GM20000 (cell line): ENCODE measurements at places on chromosomes 13 and 19.

DNA sequence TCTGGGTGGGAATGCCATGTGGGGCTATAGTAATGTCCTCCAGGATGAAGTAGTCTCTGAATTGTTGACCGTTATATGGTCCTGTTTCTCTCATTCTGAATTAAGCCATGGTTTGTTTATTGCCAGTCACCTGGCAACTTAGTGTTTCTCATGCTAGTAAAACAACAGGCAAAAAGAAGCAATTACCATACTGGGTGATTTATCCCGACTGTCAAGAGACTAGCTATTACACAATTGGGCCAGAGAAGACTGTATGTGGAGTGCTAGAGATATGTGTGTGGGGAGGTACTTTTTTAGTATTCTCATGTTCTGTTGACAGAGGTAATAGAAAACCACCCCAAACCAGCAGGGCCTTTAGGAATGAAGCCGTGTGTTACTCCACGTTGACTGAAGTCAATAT lies 258.2 kb downstream of the TDRD3 start:
- DNase-seq, result no peak

GRCh38 chr13:39676315-39676876 lies 20.9 kb downstream of the COG6 start:
- peak; percentile 5 for DNase-seq

DNA sequence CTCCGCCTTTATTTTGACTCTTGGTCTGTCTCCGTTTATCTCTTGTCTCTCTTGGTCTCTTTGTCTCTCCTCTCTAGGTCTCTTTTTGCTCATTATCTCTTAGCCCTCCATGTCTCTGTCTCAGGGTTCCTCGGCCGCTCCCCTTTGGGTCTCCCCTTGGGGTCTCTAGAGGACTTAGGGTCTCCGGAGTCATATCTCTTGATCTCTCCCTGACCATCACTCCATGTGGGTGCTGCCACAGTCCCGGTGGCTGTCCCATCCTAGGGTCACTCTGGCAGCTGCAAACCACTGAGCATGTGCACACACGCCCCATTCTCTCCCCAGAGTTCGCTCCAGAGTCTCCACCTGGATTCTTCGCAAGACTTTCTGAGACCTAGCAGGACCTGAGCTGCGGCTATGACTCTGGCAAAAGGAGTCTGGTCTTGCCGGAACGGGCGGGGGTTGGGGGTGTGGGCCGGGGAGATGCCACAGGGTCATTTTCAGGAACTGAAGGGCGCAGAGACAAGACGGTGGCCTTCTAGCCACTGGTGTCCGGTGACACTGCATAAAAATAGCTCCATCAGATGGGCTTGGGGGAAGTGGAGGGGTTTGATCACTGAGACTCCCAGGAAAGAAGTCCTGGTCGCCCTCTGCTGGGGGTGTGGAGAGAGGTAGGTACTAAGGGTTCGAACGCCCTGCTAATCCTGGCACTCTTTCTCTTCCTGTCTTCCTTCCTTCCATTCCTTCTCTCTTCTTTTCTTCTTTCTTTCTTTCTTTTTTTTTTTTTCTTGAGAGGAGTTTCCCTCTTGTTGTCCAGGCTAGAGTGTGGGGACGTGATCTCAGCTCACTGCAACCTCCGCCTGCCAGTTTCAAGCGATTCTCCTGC lies 1.2 kb upstream of the KCNA7 start:
- DNase-seq, result peak; percentile 41

- no peak for DNase-seq
Measured at GRCh38 chr13:24261566-24261965, 47.8 kb upstream of the C1QTNF9 start.

- DNase-seq, result peak; percentile 16
Measured at GRCh38 chr19:45554481-45554880, 30.1 kb downstream of the OPA3 start.

DNA sequence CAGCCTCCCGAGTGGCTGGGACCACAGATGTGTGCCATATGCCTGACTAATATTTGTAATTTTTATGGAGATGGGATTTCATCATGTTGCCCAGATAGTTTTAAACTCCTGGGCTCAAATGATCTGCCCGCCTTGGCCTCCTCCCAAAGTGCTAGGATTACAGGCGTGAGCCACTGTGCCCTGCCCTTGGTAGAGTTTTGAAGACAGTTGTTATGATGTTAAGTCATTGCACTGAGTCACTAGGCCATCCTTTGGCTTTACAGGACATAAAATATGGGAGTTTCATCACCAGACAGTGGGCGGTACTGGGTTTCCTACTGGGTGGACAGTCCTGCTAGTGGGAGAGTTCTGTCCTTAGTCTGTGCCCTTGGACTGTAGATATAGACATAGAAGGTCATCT lies 282.5 kb downstream of the ATP8A2 start:
- no peak for DNase-seq

- no peak for DNase-seq
Measured at GRCh38 chr13:86193281-86193680, 394.1 kb upstream of the SLITRK6 start.

DNA sequence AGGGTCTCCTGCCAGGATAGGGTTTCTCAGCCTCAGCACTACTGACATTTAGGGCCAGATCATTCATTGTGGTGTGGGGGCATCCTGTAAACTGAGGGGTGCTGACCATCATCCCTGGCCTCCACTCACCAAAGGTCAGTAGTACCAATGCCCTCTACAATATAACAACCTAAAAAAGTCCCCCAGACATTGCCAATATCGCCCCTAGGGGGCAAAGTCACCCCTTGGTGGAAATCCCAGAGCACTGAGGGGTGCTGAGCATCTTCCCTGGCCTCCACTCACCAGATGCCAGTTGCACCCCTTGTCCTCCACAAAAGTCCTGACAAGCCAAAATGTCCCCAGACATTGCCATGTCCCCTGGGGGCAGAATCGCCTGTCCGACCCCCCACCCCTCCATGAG lies 21.6 kb downstream of the CPAMD8 start:
- DNase-seq, result no peak

DNA sequence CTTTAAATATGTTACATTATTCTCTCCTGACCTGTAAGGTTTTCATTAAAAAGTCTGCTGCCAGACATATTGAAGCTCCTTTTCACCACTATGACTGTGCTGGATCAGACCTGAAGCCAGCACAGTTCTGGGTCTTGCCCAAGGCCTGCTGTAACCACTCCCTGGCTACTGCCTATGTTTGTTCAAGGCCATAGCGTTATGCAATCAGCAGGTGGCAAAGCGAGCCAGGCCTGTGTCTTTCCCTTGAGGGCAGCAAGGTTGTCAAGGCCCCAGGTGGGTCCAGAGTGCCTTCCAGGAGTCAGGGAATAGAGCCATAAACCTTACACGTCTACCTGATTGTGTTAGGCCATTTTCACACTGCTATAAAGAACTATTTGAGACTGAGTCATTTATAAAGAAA lies 496.8 kb upstream of the PCDH9 start:
- DNase-seq, result no peak

- DNase-seq, result no peak
Measured at GRCh38 chr19:23904406-23904805, 10.3 kb upstream of the ZNF726 start.

DNA sequence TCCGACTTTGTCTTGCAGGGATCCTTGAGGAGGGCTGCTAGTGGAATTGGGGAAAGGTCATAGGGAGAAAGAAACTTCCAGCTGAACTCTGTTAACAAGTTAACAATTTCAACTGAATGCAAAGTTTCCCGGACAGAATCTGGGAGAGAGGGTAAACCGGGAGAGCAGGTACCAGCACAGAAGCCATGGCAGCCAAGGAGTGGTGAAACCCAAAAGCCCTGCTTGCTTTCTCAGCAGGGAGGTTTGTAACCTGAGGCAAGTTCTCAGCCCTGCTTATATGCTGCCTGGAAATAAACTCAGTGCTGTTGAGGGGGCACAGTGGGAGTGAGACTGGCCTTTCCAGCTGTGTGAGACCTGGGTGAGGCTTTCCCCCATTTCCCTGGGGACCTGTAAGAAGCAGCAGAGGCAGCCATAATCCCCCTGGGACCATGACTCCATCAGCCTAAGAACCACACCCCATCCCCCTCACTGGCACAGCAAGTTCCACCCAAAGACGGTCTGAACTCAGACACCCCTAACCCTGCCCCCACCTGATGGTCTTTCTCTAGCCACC lies 84.0 kb downstream of the SUCLA2 start:
- no peak for DNase-seq

DNA sequence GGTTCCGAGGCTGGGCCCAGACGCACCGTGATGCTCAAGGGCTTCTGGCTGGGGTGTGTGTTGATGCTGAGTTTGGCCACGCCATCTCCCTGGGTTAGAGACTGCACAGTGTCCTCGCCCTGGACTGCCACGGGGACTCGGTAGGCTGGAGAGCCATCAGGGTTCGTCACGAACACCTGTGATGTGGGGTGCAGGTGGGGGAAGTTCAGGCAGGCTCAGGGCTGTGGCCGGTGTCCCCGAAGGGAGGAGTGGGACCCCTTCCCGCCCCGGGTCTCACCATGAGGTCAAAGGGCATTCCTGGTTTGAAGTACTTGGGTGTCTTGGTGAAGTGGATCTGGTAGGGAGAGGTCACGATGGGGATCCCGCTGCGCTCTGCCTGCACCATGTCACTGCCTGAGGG lies 8.2 kb downstream of the C3 start:
- DNase-seq, result no peak

- DNase-seq, result no peak
Measured at GRCh38 chr13:32824675-32825074, 191.5 kb upstream of the KL start.

DNA sequence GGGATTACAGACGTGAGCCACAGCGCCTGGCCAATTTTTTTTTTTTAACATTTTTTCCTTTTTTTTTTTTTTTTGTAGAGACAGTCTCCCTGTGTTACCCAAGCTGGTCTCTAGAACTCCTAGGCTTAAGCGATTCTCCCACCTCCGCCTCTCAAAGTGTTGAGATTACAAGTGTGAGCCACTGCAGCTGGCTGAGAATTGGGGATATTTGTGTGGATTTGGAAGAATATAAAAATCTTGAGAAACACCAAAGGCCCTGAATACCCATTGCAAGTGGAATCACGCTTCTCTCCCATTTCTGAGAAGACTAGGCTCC lies 79.9 kb upstream of the ABCC4 start:
- no peak for DNase-seq

DNA sequence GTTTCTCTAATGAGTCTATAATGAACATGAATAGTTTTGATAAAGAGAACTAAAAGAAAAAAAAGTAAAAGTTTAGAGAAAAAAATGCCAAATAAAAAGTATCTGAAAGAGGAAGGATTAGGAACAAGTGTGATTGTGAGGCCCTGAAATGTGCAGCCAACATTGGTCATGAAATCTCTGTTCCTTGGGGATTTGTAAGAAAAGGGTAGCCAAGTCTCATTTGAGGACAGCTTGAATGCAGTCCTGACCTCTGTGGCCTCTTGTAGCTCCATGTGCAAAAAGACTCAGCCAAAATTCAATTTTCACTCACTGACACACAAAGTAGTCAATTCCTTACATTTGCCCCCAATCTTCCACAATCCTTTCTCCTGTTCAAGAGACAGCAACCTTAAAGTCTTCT lies 167.9 kb downstream of the KLF12 start:
- no peak for DNase-seq

DNA sequence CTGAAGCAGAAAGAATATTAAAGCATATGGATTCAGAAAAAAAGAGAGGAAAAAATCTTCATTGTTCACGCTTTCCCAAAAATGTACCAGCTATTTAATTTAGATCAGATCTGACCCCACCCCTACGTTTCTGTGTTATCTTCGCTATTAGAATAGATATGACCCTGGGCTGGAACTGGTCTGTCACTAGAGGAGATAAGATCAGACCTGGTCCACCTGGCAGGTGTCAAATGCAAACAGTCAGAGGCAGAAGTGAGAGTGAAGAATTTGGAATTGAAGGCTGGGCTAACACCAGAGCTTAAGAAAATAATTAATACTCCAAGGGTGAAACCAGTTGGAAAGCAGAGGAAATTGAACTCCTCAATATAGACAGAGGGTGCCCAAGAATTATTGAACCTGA lies 30.0 kb upstream of the MBNL2 start:
- DNase-seq, result no peak

- DNase-seq, result no peak
Measured at GRCh38 chr13:98444381-98444780, 132.5 kb downstream of the STK24 start.

DNA sequence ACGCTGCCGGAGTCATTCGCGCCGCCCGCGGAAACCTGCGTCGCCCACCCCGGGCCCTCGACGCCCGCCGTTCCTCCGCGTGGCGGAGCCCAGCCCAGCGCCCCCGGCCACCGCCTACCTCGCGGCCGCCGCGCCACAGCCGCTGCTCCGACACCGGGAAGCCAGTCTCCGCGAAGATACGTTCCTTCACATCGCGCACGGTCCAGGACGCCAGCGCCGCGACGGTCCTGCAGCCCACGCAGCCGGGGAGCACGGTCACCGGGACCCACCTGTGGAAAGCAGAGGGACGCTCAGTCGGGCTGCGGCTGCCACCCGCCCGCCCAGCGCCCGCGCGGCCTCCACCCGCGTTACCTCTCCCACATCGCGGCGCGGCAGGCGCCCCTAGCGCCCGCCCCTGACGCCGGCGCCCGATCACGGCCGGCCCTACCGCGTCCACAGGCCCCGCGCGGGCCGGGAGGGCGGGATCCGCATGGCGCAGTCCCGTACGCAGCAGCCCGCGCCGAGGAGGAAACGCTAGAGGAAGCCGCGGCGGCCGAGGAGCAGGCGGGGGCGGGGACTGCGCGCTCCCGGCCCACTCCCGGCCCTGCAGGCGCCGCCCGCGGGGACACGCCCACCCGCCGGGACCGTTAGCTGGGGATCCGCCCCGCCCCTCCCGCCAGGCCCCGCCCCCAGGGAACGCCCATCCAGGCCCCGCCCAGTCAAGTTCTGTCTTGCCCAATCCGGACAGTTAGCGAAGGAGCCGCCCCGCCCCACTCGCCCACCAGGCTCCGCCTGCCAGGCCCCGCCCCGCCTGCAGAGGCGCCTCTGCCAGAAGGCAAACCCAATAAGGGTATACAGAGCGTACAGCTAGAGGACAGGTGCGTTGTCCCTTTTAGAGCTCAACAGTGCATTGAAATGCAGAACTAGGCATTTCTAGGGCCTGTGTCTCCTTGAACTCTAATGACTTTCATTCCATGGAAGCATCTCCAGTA lies 58.2 kb downstream of the SACS start:
- peak; percentile 99 for DNase-seq

DNA sequence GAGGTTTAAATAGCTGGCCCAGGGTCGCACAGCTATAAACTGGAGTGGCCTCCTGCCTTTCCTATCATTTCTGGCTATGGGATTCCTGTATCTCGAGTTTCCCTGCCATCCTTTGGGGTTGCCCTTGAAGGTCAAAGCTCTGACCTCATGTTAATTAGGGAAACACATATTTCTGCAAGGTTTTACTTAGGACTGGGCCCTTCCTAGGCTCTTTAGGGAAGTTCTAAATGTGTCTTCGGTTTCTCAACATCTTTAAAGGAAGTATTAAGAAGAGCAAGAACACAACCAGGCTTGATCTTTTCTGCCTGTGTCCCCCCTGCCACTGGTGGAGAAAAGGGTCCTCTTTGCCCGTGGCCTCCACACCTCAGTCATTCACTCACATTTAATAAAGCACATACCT lies 10.8 kb downstream of the LCP1 start:
- DNase-seq, result no peak

DNA sequence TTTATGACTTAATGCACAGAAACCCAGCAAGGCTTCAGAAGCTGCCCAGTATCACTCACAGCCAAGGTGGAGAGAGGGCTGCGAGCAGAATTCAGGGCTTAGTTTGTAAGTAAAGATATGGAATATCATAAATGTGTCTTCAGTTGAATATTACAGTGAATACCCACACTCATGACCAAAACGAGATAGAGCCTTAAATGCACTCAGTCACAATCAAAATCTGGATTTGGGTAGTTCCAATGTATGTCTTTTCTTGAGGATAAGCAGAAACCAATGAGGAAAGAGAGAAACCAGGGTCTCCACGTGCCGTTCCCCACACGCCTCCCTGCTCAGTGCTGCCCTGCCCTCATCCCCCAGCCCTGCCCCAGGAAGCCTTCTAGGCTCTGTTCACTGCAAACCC lies 94.9 kb downstream of the ZIC5 start:
- no peak for DNase-seq
